ENCODE measurements at places on chromosomes 7 and 10.

DNA sequence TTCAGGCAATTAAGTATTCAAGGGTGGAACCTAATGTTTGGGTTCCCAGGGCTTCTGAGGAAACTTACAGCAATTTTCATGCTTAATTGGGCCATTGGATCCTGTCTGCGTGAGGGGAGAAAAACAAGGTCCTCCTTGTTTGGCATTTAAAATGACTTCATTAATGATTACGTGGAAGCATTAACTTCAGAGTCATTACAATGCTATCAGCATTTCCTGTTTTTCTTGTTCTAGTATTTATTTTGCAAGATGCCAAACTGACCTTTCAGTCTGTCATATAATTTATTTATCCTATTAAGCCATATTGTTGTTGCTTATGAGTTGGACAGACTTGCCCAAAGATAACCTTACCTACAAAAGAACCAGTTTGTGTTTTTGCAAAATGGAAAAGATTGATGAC lies 324.1 kb upstream of the LRRN3 start:
- DNase-seq: no peak

GRCh38 chr10:132932461-132933307 lies 9.7 kb downstream of the CFAP46 start:
- DNase-seq: no peak

- no peak for DNase-seq
Measured at GRCh38 chr10:89981891-89982290, 280.5 kb downstream of the KIF20B start.

DNA sequence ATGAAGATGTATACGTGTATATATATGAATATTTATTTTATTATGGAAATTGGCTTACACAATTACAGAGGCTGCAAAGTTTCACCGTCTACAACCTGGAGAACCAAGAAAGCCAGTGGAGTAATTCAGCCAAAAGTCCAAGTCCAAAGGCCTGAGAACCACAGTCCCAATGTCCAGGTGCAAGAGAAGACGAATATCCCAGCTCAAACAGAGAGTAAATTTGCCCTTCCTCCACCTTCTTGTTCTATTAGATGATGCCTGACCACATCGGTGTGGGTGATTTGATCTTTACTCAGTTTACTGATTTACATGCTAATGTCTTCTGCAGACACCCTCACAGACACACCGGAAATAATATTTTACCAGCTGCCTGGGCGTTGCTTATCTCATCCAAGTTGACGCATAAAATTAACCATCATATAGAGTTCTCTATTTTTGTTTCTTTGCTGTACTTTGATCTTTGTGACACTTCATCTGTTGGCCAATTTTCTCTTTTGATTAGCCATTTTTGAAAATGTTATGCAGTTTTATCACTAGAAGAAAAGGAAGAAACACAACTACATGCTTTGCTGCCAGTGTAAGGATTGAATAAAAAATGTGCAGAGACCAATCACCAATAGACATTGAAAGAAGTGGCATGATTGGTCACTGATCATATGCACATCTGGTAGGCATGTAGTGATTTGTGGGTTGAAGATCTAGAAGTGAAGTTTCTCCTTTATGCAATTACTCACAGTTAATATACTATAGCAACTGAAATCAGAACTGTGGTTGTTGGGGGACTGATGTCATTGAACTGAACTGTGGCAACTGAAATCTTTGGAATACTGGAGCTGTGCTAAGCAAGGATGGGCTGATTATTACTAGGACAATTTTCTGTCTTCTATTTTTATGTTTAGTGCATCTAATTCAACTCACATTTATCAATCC lies 68.5 kb downstream of the EPDR1 start:
- no peak for DNase-seq

DNA sequence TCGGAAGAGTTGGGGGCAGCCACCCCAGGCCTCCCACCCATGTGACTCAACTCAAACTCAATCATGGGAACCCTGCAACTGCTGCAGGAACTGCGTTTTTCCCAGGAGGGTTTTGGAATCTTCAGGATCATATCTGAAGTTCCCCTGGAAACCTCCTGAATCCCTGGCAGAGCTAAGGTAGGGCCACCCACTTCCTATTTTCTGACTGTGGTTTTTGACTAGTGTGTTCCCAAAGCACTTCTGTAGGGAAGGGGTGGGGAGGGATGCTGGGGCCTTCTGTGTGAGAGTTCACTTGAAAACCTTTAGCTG lies 127.6 kb upstream of the UNC5B start:
- no peak for DNase-seq
